Right lobe of liver (tissue), 6 donors: ENCODE measurements at places on chromosomes 11 and 22. TPM values are rescaled to one million over a fixed set of nuclear protein-coding genes. Genes with fewer than 3 reads are reported as not detected.

The MRGPRX4 gene
- total RNA-seq = not detected

The PTGDR2 gene
- total RNA-seq = 0.18 TPM

The GLB1L2 gene
- 0.68 TPM for total RNA-seq

The HORMAD2 gene
- 0.50 TPM for total RNA-seq

The TRMU gene
- total RNA-seq = 17.2 TPM

GRCh38 chr11:61019832-61020405, 48.4 kb downstream of the CD6 start:
- H3K36me3 ChIP-seq = no peaks in the 10 kb centered on the region
- DNase-seq = no peak
- H3K4me1 ChIP-seq = no peaks in the 10 kb centered on the region
- no peak overlapping the region for H3K4me3 ChIP-seq

GRCh38 chr11:58507355-58507754, 550 bp downstream of the OR5B21 start:
- no peak overlapping the region for H3K4me3 ChIP-seq
- H3K4me1 ChIP-seq = no peaks in the 10 kb centered on the region
- H3K27ac ChIP-seq = no peak overlapping the region
- no peaks in the 10 kb centered on the region for H3K27me3 ChIP-seq
- DNase-seq = no peak
- H3K36me3 ChIP-seq = no peaks in the 10 kb centered on the region

GRCh38 chr11:61893981-61894380, 2.6 kb upstream of the FADS3 start:
- no peaks in the 10 kb centered on the region for H3K27me3 ChIP-seq
- H3K4me1 ChIP-seq = no peaks in the 10 kb centered on the region
- H3K4me3 ChIP-seq = no peak overlapping the region

DNA sequence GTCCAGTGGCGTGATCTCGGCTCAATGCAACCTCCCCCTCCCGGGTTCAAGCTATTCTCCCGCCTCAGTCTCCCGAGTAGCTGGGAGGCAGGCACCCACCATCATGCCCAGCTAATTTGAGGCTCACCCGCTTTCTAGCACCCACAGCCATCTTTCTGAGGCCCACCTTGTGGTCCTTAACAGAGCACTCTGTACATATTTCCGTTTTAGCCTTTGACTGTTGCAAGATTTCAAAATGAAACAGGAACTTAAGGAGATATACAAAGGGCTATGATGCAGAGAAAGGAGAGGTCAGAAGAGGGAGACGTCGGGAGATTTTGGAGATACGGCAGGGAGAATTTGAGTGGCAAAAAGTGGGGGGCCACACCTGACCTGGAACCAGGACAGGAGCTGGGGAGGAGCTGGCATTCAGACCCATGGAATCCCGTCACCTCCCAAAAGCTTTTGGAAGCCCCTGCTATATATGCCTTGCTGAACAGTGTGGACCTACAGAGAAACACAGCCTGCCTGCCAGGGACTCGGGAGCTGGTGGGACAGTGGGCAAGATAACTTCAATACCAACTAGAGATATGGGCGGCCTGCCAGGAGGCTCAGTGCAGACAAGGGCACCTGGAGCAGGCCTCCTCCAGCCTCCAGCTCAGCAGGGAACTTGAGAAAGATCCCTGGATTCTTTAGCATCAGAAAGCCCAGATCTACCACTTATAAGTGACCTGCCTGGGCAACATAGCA, 8.0 kb upstream of the CLCF1 start:
- H3K27me3 ChIP-seq = no peaks in the 10 kb centered on the region
- no peak for DNase-seq
- no peaks in the 10 kb centered on the region for H3K36me3 ChIP-seq
- H3K27ac ChIP-seq = no peak overlapping the region
- no peak overlapping the region for H3K4me3 ChIP-seq

- no peak overlapping the region for H3K27ac ChIP-seq
- H3K36me3 ChIP-seq = no peaks in the 10 kb centered on the region
- no peak overlapping the region for H3K4me3 ChIP-seq
- no peak for DNase-seq
- no peaks in the 10 kb centered on the region for H3K27me3 ChIP-seq
These were observed 95.5 kb downstream of the WNT7B start for GRCh38 chr22:45881524-45881875.

DNA sequence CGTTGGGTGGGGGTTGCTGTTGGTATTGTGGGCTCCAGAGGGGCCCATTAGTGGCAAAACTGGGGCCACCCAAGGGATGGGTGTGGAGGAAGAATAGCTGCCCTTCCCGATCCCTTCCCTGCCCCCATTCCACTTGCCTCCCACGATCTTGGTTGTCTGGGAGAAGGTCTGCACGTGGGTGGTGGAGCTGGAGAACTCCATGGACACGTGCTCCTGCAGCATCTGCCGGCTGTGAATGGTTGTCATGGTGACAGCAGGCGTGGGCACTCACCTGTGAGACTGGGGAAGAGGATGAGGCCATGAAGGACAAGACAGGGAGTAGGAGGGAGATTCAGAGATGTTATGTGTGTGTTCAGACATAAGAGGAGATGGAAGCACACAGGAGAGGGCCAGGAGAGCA, 2.0 kb downstream of the IGSF22 start:
- no peak for DNase-seq
- H3K4me3 ChIP-seq = no peak overlapping the region
- H3K36me3 ChIP-seq = no peaks in the 10 kb centered on the region
- no peaks in the 10 kb centered on the region for H3K27me3 ChIP-seq
- no peak overlapping the region for H3K27ac ChIP-seq
